HFFc6 (cell line): ENCODE measurements at places on chromosomes 5 and 9. TPM values are rescaled to one million over a fixed set of nuclear protein-coding genes. Genes with fewer than 3 reads are reported as not detected.

DNA sequence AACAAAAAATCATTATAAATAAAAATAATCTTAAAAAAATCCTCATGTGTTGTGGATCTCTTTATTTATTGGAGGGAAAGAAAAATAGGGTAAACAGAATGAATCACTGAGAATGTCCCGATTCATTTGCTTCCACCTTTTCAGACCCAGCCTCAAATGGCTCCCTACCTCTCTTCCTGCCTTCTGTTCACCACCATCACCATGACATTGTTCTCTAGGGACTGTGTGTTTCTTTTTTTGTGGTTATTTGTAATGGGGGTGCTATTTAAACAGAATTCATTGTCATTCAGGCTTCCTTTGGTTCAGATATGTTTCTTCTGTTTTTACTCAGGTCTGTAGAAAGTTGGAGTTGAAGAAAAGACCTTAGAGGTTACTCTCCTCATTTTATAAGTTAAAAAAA, 198.2 kb downstream of the KIF4B start:
- no peak for DNase-seq

- no peak for DNase-seq
Observed at GRCh38 chr9:121636341-121636865, 15.0 kb upstream of the DAB2IP start.

- no peak for DNase-seq
Observed at GRCh38 chr9:127945338-127945737, 7.7 kb upstream of the DPM2 start.

DNA sequence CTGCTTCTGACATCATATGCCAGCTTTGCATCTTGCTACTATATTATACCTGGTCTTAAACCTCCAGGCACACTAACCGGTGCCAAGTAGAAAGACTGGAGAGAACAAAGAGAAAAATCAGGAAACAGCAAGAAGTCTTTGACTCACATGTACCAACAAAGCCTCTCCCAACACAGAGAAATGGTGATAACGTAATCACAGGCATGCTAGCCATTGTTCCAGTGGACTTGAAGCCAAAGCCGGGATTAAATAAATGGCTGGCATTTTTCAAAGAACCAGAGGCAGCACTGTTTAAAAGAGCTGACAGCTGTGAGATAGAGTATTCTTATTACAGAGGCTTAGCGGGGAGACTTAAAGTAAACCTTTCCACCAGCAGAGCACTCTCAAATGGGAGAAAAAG, 148.4 kb upstream of the NFIL3 start:
- no peak for DNase-seq

Gene NMUR2
- not detected in 2 replicates for total RNA-seq

- no peak for DNase-seq
Observed at GRCh38 chr9:89677702-89678395, 73.0 kb downstream of the GADD45G start.

GRCh38 chr9:33473643-33474352, at the start of gene NOL6:
Gene NOL6 (minus strand): TSS chr9:33473924. CDS start chr9:33473842, 82 bp downstream.
- peak; percentile 98 for DNase-seq

Gene BASP1
- total RNA-seq = 102 to 149 TPM (median 131 TPM) in 3 replicates

GRCh38 chr9:14924230-14925219, 14.3 kb upstream of the FREM1 start:
- no peak for DNase-seq
